ENCODE measurements at places on chromosomes 2 and 18. TPM values are rescaled to one million over a fixed set of nuclear protein-coding genes. Genes with fewer than 3 reads are reported as not detected.

DNA sequence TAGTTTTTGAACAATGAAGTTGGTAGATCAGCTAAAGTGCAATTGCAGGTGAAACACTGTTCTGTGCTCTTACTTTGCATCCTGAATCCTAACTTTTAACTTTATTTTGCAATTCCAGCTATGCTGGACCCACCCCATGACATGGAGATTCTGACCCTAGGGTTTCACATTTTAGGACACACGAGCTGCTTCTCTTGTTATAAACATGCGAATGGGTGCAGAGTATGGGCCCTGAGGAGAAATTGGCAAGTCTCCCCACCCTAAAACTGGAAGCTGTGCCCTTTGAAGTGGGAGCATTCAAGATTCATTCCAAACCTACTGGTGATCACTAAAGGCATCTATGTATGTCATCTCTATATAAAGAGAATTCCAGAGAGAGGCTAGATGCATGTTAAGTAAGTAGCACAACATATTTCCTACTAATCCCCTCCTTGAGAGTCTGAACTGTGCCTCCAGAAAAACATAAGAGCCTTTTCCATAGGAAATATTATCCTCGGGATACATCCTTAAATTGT is 794.3 kb upstream of the ZEB2 start:
- no peaks in the 10 kb centered on the region for H3K27me3 ChIP-seq
- no peak overlapping the region for H3K4me3 ChIP-seq
- DNase-seq, result no peak
- no peaks in the 10 kb centered on the region for H3K4me1 ChIP-seq
- H3K27ac ChIP-seq, result no peak overlapping the region
- H3K36me3 ChIP-seq, result no peaks in the 10 kb centered on the region

- H3K4me3 ChIP-seq, result no peak overlapping the region
- H3K27ac ChIP-seq, result no peak overlapping the region
- H3K36me3 ChIP-seq, result no peaks in the 10 kb centered on the region
- no peaks in the 10 kb centered on the region for H3K27me3 ChIP-seq
Measured at GRCh38 chr2:170377500-170378207, 199.7 kb downstream of the MYO3B start.

GRCh38 chr2:77391119-77391518 is 131.1 kb downstream of the LRRTM4 start:
- no peak overlapping the region for H3K4me3 ChIP-seq
- H3K27me3 ChIP-seq, result no peaks in the 10 kb centered on the region
- H3K27ac ChIP-seq, result no peak overlapping the region

- DNase-seq, result no peak
- H3K27ac ChIP-seq, result no peak overlapping the region
- no peaks in the 10 kb centered on the region for H3K36me3 ChIP-seq
- H3K4me3 ChIP-seq, result no peak overlapping the region
- no peaks in the 10 kb centered on the region for H3K4me1 ChIP-seq
Measured at GRCh38 chr18:8858888-8859511, 153.6 kb downstream of the MTCL1 start.

DNA sequence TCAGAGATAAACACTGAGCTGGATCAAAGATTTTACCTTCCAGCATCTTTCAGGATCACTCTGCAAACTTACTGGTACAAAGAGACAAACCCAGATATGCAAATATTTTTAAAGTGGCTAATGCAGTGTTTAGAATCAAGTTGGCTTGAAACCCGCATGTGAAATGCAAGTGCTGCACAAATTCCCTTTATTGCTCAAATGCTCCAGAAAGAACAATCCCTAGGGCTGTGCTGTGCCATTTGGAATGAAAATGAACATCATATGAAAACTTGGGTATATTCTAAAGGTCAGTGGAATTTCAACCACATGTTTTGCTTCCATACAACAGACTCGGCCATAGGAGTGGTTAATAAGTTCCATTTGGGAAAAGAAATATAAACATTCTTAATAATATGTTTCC is 139.1 kb downstream of the VWC2L start:
- no peak for DNase-seq
- no peaks in the 10 kb centered on the region for H3K36me3 ChIP-seq
- H3K4me3 ChIP-seq, result no peak overlapping the region
- no peaks in the 10 kb centered on the region for H3K4me1 ChIP-seq
- no peak overlapping the region for H3K27ac ChIP-seq
- H3K27me3 ChIP-seq, result no peaks in the 10 kb centered on the region

GRCh38 chr18:48072428-48073204 is 142.2 kb upstream of the SMAD2 start:
- no peak for DNase-seq
- no peak overlapping the region for H3K27ac ChIP-seq
- no peaks in the 10 kb centered on the region for H3K27me3 ChIP-seq

The POTEC gene
- not detected for total RNA-seq

DNA sequence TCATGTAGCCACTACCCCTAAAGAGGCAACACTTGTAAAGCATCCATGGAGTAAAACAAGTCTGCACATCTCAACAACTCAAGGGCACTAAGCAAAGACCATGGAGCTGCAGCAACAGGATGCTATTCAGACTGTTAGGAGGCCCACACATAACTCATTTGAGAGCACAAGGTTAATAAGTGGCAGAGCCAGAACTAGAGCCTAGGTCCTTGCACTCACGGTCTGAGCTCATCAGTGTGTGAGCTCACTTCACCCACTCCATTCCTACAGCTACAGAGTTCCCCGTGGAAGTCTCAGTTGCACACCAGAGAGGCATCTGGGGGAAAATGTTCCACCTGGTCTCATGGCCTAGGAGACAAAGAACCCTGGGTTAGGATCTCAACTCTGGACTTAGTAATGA is 35.0 kb downstream of the TTC32 start:
- no peak for DNase-seq
- H3K27me3 ChIP-seq, result no peaks in the 10 kb centered on the region
